ENCODE measurements at places on chromosomes 7 and 10.

- DNase-seq, result no peak
Observed at GRCh38 chr7:157397036-157397720, 60.4 kb downstream of the DNAJB6 start.

GRCh38 chr7:19508124-19508523 is 200.7 kb downstream of the POLR1F start:
- DNase-seq, result no peak

DNA sequence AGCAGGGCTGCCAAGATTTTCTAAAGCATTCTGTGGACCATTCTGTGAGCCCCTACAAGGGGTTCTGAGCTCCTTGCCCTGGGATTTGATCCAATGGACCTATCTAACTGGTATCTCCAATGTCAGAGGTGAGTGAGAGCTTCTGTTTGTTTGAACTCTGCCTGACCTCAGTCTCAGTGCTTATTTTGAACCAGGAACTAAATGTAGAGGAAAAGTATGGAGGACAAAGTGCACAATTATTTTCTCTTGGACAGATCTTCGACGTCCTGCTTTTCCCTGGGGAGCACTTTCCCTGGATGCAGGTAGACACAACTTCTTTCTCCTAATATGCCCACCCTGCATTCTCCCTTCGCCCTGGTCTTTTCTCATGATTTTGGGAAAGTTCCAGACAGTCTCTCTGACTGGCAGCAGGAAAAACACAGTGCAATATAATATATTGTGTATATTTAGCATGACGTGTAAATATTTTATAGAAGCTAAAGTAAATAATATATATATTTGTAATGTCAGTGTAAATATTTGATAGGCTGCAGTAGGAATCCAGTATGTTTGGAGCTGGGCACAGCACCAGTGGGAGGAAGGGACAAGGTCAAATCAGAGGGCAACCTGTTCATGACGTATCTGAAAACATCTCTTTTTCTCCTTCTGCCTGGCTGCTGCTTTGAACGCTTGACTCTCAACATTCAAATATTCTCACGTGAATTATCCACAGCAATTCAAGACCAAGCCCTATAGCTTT is 184.0 kb upstream of the LYZL1 start:
- DNase-seq, result no peak

DNA sequence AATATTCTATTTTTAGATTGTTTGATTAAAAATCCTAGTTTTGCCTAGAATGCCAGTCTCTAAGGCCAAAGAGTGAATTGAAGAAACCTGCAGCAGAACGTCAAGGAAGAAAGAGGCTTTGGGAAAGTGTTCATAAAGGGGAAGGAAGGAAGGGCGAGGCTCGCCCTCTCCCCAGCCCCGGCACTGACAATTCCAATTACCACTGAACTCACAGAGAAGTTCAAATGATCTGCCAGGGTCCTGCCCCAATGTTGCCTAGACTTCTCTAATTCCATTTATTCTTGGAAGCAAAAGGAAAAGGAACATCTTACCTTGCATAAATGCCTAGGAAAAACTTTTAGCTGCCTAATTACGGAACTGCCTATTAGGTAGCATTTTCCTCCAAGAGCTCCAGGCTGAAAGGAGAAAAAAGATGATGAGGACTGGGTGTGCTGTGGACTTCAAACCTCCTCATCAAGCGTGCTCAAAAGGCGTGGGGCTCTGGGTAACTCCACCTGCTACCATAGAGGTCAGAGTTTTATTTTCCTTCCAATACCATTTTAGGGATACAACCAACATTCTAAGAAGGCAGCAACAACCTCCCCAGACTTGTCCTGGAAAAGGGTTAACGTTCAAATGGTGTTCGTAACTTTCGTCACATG is 134.5 kb downstream of the PKD1L1 start:
- DNase-seq, result no peak

GRCh38 chr10:14192746-14193145 is 138.0 kb downstream of the FRMD4A start:
- DNase-seq, result no peak

- no peak for DNase-seq
Observed at GRCh38 chr10:112275512-112276245, 7.5 kb upstream of the TECTB start.

- DNase-seq, result no peak
Observed at GRCh38 chr7:31129067-31129466, 77.0 kb downstream of the ADCYAP1R1 start.

DNA sequence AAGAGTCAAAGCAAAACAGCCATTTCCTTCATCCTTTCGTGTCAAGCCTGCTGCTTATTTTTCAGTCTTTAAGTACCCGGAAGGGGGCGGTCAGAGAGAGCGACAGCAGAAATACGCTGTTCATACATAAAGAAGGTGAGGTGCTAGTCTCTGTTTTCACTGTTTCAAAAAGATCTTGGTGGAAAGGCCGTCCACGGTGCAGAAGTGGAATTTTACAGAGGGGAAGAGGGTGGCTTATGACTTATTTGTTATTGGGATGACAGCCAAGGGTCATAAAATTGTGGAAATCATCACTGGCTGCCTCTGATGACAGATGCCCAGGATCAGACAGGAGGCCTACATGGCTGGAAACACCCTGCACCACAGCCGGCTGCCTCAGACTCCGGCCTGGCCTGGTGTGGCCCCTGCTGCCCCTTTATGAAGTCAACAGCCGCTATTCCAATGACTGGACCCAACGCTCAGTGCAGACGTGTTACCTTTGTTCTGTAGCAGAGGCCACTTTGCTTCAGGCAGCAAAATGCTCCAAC is 57.0 kb downstream of the HIPK2 start:
- DNase-seq, result no peak

DNA sequence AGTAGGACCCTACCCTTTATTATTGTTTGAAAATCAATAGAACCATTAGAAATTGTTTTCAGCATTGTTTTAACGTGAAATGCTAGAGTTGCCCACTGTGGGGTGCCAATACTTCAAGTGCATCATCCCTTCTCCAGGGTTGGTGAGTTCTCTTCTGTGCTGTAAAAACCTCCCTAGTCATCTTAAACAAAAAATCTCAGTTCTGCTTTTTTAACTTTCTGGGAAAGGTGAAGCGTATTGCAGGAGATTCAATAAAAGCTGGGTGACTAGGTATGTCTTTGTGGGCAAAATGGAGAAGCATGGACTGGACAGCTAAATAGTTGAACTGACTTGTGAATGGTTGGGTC is 699.1 kb downstream of the SUGCT start:
- no peak for DNase-seq

DNA sequence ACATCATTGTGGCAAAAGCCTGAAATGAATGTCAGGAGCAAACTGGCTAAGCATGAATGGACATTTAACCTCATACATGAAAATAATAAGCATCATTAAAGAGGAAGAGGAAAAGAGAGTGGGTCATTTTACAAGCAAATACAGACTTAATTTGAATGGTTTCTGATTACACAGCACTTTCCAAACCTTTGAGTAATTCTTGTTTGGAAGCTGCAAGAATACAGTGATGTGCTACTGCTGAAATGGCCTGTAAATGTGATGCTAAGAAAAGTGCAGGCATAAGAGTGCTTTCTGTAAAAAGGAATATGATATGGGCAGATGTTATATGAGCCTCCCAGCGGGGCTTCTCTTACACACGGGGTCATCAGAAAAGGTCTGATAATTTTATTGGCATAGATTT is 30.2 kb downstream of the TAS2R16 start:
- no peak for DNase-seq

DNA sequence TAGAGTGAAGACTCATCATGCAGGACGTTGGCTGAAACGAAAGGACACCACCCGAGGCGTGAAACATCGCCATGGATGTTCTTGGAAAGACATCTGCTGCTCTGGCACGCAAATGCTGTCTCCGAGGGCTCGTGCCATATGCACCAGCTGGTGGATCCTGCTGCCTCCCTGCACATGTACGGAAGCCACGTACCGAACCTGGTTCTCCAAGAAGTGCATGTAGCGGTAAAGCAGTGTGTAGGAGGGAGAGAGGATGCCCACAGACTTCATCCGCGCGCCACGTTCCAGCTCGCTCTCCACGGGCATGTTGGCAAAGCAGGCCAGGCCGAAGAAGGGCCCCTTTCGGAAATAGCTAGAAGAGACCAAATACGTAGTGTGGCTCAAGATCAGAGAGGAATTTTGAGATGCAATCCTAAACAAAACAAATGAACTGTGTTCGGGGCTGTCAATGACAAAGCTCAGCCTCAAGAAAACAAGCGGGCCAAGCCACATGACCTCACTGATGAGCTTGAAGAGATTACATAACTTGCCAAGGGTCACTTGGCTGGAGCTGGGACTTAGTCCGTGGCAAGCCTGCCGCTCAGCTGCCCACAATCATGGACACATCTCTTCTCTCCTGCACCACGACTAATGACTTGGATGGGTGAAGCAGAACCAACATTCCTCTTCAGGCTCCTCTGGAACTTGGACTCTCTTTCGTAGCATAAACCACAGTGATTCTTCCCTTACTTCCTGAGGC is 16.5 kb downstream of the DENND11 start:
- no peak for DNase-seq

DNA sequence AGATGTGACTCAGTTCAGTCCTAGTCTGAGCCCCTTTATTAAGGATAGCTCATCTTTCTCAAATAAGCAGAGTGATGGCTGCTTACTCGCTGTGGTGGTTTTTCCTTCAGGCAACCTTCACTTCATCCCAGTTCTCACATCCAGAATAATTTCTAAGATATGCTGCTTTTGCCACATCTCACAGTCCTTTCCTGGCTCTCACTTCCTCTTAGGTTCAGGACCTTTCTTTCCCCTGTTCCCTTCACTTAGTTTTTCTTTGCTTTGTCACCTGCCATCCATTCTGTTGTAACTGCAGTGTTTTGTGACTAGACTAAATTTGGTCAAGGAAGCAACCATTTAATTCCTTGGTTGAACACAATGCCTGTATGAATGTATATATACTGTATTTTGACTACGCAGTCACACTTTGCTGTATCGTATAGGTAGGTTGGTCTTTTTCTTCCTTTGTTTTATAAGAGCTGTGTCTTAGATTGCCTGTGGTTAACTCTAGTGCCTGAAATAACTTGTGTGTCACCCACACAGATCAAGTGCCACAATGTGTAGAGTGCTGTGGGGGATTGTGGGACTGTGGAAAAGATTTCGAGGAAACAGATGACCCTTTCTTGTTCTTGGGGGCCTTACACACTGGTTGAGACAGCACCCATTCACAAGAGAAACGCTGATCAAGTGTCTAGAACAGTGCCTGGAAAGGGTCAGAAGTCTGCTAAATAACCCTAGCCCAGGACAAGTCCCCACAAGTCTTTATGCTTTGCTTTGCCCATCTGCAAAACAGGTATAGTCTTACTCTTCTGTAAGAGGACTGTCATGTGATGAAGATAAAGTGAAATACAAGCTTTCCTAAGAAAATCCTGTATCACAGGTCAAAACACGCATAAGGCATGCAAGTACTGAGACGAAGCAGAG is 2.6 kb downstream of the ZNF655 start:
- DNase-seq, result no peak

- no peak for DNase-seq
Observed at GRCh38 chr10:92113911-92114600, 176.8 kb downstream of the CPEB3 start.

Data from stimulated activated CD8-positive, alpha-beta memory T cell treated with anti-CD3 and anti-CD28 coated beads, Interleukin-2, amount 100 ng/mL, for 1 hour (primary cell).